NCI-H2081 (cell line): ENCODE measurements at places on chromosomes 4 and X.
A peak's percentile ranks its signal among the peaks of the same experiment; 100 is the strongest.

GRCh38 chr4:154574311-154574710, 11.5 kb downstream of the FGB start:
- no peak for DNase-seq

GRCh38 chr4:111666826-111667360, 478.4 kb upstream of the FAM241A start:
- no peak for DNase-seq

DNA sequence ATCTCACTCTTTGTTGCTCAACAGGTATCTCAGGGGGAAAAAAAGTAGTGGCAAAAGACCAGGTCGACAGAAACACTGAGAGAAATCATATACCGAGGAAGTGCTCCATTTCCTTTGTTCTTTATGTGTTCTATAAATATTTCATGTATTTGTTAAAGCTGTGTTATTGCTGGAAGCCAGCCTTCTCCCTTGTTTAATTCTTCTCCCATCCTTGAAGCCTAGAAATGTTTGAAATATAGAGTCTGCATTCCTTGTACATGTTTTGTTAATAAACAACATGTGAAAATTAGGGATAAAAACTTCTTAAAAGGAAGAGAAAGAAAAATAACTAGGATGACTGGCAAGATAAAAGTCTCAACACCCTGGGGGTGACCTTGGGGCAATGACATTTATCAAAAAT, 186.2 kb downstream of the ANKRD50 start:
- DNase-seq, result no peak

- no peak for DNase-seq
These were observed 199.8 kb upstream of the AGTR2 start for GRCh38 chrX:115970718-115971117.

- peak; percentile 70 for DNase-seq
These were observed 4.2 kb upstream of the ZNF157 start for GRCh38 chrX:47366041-47366722.

- no peak for DNase-seq
These were observed 29.4 kb downstream of the TBC1D19 start for GRCh38 chr4:26613237-26613636.

GRCh38 chr4:52106660-52107059, 55.6 kb downstream of the SPATA18 start:
- DNase-seq, result no peak

DNA sequence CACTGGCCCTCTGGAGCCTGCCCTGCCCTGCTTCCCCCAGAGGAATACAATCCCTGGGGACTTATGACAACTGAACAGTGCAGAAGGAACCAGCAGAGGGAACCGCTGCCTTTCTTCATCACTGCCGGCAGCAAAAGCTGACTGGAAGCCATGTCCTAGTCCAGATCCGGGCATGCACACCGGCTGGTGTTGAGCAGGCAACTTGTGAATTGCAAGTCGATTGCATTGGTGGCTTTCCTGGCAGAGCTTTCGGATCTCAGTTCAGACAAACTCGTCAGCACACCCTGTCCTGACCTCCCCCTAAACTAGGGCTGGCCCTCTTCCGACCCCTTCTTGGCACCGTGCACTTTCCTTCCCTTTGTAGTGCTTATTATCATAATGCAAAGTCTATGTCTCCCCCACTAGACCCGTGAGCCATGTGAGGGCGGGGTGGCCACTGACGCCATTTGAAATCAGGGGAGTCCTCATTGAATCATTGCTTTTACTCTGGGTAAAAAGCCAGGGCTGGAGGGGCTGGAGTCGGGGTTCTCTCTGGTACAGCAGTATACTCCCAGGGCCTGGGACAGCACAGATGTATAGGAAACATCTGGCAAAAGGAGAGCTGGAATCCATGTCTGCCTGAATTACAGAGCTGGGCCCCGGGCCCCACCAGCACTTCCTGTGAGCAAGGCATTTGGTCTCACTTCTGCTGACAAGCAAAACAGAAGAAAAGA, 1.8 kb downstream of the ARHGAP4 start:
- DNase-seq, result peak; percentile 12

- peak; percentile 7 for DNase-seq
These were observed 329.4 kb upstream of the PCDH18 start for GRCh38 chr4:137861682-137862081.

DNA sequence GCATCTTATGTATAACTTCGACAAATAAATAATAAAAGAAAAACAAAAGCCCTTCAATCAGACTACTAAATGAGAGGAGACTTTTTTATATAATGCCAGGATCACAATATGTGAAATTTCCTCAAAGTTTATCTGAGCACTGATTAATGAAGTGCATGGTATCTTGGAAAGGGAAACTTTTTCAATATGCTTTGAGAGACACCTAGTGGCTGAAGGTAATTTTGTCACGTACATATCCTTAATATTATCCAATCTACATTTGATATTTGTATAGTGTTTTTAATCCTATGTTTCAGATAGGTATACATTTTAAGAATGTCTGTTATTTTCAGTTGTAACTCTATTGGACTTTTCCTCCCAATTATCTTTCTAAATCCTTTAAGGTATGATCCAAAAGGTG, 146.8 kb downstream of the KLHL4 start:
- no peak for DNase-seq

- no peak for DNase-seq
These were observed 40.6 kb downstream of the GUCY2F start for GRCh38 chrX:109441266-109441665.

GRCh38 chrX:103092942-103093341, at the start of gene NXF3:
NXF3 (minus strand) TSS chrX:103093143; CDS start chrX:103093023, 120 bp downstream.
- no peak for DNase-seq

DNA sequence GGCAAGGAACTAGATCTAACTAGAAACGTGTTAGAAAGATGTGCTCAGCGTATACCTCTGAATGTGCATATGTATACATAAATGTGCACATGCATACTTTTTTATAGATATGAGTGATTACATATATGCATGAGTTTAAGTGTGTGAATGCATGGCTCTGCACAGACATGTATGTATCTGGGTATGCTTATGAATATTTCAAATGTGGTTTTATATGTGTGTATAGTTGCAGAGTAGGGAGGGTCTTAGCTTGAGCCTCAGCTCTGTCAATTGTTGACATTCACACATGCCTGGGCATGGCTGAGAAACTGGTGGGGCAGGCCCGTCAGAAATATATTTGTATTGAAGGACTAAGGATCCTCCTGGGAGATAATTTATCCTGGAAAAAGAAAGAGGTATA, 31.1 kb downstream of the RAP2C start:
- no peak for DNase-seq

GRCh38 chr4:152935631-152936445, at the start of gene FHDC1:
FHDC1 (plus strand) TSS chr4:152936323; CDS start chr4:152943058, 6,735 bp downstream.
- DNase-seq, result peak; percentile 54

GRCh38 chr4:168618577-168619265, 121.9 kb downstream of the PALLD start:
- no peak for DNase-seq

DNA sequence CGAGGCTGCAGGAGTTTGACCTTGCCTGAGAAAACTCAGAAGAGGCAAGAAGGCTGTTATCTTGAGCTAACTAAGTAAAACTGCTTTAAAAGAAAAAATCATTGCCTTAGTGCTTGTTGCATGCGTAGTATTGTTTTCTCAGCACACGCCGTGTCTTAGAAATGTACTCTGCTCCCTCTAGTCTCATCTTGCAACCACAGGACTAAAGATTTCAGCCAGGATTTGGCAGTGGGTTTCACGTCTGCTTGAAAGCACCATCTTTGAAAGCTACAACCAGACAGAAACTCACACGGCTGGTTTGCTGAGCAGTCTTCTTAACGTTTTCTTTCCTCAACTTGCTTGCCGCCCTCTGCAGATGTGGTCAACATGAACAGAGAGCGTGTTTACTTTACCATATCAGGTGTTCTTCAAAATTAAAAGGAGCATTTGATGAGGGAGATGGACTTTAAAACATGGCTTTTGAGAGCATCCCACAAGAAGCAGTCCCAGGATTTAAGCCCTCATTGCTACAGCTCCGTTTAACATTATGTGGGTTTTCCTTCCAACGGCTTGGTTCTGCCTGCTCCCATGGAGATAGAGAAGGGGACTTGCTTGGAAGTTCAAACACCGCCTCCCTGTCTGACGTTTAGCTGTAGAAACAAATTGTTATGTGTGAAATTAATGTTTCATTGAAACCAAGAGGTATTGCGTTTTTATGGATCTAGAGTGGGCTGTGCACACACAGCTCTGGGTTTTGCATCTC, 3.4 kb downstream of the SORCS2 start:
- no peak for DNase-seq

DNA sequence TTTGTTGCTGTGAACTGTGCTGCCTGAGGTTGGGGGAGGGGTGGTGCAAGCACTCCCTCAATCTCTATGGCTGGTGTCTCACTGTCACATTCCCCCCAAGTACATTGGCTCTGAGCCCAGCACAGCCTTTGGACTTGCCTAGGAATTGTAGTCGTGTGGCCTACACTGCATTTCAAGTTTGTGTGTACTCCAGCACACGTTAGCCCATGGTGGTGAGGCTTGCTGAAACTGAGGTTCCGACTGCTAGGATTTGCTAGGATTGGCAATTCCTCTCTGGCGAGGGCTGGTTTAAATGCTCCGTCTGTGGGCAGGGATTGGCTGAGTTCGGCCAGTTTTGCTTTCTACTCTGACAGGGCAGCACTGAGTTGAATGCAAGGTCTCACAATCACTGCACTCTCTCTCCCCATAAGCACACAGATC, 121.7 kb upstream of the CXXC4 start:
- no peak for DNase-seq

- DNase-seq, result peak; percentile 51
These were observed 339 bp downstream of the TBC1D9 start for GRCh38 chr4:140755774-140756318.

GRCh38 chr4:104756837-104757236, 262.1 kb upstream of the CXXC4 start:
- no peak for DNase-seq

DNA sequence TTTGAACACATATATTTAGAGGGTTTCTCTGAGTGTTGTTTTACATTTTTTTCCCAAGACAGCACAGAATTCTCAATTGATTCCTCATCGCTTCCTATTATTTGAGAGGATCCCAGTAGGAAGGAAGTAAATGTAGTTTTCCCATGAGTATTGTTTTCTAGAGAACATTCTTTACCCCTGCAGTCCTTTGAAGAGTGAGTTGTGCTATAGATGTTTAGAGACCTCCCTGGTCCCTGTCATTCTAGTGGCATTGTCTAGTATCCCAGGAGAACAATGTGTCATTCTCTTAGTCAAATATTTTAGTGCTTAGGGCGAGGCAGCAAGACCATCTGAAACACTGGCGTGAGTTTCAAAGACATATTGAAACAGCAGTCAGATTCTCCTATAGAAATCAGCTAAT, 32.5 kb downstream of the SORBS2 start:
- no peak for DNase-seq

DNA sequence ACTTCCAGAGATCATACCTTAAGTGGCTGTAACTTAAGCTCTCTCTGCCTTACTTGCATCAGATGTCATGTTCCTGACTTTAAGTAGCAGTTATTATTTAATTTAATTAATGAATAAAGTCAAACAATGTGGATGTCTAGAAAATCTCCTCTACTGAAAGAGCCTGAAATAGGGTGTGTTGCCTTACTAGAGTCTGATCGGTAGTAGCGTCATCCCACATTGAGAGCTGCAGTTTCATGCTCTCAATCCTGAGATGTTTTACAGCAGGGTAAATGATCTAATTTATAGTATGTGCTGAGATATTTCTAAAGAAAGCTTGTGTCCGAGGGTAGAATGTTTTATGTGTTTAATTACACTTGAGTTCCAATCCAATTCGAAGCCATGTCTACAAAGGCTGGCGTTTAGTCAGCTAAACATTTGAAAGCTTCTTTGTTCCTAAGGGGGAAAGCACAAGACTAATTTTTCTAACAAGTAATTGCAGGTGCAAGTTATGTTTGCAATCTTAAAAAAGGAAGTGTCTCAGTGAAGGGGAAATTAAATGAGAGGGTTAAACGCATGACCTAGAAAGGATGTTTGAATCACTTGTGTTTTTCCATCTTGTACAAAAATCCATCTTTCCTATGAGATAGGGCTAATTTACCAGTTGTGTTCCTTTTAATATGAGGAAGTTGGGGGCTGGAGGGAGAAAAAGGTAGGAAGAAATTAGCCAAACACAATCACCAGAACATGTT, 391.0 kb upstream of the MAGEB2 start:
- DNase-seq, result no peak

DNA sequence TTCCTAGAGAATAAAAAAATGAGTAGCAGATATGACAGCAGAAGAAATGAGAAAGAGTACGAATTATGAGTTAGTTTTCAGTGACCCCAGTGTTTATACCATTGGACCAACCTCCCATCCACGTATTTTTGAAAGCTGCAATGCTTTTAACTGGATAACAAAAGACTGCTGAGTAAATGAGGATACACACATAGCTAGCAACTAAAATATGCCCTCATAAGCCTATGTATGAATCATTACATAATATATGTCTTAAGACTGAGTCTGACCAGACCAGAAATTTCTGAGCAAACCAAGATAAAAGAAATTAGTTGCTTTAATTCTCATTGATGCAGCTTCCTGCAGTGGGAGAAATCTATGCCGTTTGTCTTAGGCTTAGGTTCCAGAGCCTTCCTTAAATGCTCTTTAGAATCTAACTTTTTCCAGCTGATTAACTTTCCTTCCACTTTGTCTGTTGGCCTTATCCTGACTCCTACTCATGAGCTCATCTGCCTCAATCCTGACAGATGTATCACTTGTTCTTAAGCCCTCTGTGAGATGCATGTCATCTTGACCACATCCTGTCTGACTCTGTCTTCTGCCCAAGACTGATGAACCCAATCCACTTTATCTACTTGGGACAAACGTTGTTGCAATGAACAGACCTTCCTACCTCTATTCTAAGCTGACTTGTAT, 301.4 kb upstream of the AADAT start:
- DNase-seq, result no peak

DNA sequence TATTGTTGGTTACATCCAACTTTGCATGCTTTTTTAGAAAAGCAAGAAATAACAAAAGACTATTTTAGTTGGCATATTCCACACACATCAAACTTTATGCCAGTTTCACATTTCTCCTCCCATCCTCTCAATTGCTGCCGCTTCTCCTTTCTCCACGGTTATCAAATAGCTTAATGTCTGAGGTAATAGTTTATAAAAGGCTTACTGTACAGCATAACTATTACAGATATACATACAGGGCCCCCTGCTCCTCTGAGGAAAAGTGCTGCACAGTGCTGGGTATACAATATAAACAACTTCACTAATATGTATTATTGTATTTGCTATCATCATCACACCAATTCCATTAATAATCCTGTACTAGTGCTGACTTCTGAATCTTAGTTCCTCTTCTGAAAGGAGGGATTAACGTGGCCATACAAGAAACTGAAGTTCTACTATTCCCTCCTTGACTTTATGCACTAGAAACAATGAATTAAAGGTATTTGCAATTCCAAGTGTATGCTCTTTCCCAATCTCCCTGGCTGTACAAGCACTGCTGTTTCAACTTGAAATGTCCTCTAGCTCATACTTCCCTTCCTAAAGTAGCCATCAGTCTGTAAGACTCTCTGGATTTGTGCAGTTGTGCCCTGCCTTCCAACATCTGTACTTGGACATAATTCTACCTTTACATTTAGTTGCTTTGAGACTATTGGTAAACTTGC, 2.5 kb downstream of the CCNI start:
- DNase-seq, result no peak
